ENCODE measurements at places on chromosomes 13 and 19.

DNA sequence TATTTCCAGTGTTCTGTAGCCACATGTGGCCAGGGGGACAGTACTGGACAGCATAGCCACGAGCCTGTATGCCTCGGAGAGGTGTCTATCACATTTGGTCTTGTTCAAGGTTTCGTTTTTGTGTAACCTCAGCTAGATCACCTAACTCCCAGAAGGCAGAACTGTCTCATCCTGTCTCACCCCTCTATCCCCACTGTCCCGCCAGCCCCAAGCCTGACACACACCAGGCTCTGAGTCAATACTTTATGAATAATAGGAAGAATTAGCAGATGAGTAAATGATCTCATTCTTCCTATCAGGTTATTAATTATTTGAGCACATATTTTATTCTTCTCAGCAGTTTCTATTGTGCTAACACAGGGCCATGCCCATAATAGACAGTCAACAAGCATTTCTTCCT lies 132.2 kb downstream of the NUFIP1 start:
- no peak for DNase-seq

- DNase-seq = no peak
Observed at GRCh38 chr13:92262100-92262788, 863.8 kb downstream of the GPC5 start.

GRCh38 chr19:1254530-1255185 lies 6.3 kb downstream of the MIDN start:
- DNase-seq = no peak

- DNase-seq = no peak
Observed at GRCh38 chr19:19602136-19602712, 16.3 kb downstream of the PBX4 start.

GRCh38 chr13:23843436-23843835 lies 45.8 kb downstream of the MIPEP start:
- no peak for DNase-seq

GRCh38 chr13:50448535-50448998 lies 394.9 kb downstream of the DLEU7 start:
- DNase-seq = no peak

DNA sequence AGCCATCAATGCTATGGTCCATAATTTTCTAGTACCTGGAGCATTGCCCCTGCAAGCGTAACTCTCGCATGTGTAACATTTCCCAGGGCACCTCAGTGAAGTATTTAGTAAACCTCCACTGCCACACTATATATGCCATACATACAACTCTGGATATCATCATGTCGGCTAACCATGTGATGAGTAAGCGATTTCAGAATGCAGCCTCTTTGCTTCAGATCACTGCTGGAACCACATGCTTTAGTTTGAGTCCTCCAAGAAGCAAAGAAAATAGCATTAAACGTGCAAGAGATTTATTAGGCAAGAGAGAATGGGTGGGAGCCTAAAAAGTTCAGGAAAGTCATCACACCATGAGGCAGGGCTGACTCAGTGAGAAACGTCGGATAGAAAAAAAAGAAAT lies 635.6 kb upstream of the SLITRK5 start:
- DNase-seq = no peak

GRCh38 chr19:11225172-11225571 lies 14.2 kb upstream of the ANGPTL8 start:
- no peak for DNase-seq

DNA sequence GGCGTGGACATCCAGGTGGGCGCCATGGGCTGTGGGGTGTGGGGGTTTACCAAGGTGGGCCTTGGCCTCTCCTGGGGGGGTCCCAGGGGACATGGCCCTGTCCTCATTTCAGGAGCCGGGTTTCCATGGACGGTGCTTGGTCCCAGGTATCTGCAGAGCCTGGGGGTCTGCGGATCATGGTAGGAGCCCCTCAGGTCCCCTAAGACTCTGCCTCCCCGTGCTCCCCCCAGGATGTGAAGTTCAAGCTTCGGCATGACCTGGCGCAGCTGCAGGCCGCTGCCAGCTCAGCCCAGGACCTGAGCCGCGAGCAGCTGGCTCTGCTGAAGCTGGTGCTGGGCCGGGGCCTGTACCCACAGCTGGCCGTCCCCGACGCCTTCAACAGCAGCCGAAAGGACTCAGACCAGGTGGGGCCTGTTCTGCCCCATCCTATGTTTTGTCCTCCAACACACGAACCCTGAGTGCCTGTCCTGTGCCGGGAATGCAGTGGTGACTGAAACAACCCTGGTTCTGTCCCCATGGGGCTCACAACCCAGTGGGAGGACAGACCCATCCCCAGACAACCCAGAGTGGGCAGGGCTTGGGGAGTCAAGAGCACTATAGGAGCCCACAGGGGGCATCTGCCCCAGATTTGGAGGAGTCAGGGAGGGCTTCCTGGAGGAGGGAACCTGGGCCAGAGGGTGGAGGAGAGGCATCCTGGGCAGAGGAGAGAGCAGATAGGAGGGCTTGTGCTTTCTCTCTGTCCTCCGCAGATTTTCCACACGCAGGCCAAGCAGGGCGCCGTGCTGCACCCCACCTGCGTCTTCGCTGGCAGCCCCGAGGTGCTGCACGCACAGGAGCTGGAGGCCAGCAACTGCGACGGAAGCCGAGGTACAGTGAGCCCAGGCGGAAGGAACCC lies 26.8 kb downstream of the DHX34 start:
- no peak for DNase-seq

All from stimulated activated CD8-positive, alpha-beta memory T cell treated with anti-CD3 and anti-CD28 coated beads, Interleukin-12 subunit alpha, Interleukin-12 subunit beta, amount 100 ng/mL, for 4 hours (primary cell).